ENCODE measurements at places on chromosomes 16 and 17.

DNA sequence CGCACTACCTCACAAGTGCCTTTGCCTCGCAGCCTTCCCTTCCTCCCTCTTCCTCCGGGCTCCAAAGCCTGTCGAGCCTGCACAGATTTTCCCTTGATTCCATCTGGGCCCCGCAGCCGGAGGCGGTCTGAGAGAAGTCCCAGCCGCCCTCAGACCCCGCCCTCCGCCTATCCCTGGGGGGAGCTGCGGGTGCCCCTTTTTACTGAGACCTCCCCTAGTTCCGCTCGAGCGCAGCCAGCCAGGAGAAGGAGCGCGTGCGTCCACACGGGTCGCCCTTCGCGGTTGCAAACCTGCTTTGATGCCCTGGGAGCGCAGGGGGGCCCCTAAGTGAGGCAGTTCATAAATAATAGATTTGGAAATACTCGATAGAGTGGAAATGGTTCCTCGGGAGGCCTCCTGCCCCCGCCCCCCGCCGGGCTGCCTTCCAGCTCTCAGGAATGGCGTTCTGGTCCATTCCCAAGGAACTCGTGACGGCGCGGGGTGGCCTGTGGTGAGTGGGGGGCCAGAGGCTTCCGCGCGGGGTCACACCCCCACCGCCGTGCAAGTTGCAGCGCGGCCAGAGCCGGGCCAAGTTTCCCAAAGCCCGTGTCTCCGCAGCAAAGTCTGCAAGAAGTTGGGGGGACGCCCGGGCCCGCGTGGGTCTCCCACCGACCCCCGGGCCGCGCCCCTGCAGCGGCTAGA is 610 bp downstream of the C16orf74 start:
- peak; percentile 63 for DNase-seq

DNA sequence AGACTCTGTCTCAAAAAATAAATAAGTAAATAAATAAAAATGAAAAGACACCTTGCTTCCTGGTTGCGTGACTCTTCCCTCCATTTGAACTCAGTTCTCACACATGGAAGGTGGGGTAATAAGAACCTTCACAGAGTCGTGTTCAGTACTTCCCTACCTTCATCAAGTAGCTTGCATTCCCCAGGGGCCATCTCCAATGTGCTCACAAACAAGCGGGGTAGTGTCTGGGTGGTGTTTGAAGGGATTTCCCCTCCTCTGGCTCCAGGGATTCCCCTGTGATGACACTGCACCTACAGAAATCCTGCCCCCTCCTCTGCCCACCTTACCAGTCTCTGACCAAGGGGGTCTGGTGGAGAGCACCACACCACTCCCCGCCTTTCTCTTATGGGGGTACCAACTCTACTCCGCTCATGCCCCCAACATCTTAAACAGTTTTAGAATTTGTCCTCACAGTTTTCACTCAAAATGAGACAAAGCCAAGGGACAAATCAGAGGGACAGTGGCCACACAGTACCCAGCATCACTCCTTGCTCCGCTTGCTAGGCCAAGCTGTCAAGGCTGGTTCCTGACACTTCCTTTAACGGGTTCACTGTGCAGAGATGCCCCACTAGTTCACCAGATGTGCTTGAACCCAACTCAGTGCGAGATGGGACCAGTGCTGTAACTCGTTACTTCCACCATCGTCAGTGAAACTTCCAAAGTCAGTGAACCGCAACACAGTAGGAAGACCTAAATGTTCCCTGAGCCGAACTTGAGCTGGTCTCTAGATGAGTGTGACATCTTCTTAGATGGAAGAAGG is 69.1 kb downstream of the COPRS start:
- no peak for DNase-seq

DNA sequence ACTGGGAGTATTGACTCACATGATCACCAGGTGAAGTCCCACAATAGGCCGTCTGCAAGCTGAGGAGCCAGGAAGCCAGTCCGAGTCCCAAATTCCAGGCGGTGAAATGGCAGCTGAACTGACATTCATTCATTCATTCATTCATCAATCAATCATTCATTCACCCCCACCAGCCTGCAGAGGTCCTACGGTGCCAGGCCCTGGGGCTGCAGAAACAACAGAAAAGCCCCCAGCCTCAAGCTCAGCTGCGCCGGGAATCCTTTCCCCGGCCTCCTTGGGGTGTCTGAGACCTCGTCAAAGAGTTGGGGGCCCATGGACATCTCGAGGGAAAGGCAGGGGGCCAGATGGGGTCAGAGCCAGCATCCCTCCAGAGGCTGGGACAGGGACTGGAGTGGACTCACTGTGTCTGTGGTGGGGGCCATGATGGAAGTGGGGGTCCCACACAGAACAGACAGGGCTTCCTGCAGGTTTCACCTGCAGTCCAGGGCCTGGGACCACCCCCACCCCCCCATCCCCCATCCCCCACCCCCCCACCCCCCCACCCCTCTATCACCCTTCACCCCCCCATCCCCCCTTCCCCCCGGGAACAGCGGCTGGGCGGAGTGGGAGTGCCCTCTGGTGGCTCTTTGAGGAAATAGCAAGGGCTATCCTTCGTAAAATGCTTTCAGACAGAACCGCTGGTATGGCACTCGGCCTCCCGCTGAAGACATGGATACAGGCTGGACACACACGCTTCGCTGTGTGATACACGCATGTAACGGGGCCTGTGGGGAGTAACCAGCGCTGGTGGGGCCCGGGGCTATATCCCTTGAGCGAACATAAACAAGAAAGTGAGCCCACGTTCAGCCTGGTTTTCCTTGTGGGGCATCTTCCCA is 8.5 kb upstream of the ZC3H18 start:
- DNase-seq = peak; percentile 55

GRCh38 chr17:47253541-47254402 is at the start of gene ITGB3:
Gene ITGB3 (plus strand): TSS chr17:47253827. CDS start chr17:47253862, 35 bp downstream.
- peak; percentile 68 for DNase-seq

DNA sequence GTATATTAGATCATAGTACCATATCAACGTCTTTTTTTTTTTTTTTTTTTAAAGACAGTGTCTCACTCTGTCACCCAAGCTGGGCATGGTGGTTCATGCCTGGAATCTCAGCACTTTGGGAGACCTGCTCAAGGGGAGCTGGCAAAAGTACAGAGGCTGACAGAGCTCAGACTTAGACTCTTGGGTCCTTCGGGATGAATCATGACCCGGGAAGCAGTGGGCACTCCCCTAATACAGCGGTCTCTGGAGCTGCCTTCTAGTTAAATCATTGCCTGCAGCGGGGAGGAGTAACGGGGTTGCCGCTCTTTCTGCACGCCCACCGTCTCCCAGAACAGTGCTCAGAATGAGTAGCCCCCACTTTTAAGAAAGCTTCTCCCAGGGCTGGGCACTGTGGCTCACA is 174.4 kb downstream of the CPPED1 start:
- no peak for DNase-seq

DNA sequence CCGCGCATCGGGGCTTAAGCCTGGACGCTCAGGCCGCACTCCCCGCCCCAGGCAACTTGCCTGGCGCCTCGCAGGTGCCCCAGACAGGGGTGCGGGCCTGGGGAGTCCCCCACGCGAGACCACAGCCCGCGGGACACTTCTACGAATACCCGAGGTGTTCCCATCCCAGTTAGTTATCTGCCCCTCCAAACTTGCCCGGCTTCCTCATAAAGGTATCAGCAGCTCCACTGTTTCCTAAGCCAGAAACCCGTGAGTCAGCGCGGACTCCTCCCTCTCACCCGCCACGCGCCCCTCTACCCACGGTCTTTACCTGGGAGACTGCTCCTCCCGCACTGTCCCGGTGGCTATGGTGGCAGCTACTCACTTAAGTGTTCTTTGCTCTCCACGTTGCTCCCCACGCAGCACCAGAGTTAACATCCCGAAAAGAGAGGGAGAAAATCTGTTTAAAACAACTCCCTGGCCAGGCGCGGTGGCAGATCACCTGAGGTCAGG is 1.0 kb upstream of the CREBBP start:
- no peak for DNase-seq

DNA sequence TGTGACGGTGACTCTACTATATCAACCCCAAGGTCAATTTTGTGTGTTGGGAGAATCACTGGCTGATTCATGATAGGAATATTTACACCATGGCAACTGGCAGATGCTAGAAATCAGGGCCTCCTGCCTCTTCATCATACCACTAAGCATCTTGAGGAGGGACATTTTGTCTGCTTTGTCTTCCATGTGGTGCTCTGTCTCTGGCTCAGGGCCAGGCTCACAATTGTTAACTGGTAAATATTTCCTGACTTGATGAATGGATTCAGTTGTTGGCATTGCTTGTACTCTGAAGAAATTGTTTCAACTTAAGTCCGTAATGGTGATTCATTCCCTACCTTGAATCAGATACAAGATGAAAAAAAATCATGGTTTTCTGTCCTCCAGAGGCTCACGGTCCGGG is 292.7 kb downstream of the HAPSTR1 start:
- no peak for DNase-seq

DNA sequence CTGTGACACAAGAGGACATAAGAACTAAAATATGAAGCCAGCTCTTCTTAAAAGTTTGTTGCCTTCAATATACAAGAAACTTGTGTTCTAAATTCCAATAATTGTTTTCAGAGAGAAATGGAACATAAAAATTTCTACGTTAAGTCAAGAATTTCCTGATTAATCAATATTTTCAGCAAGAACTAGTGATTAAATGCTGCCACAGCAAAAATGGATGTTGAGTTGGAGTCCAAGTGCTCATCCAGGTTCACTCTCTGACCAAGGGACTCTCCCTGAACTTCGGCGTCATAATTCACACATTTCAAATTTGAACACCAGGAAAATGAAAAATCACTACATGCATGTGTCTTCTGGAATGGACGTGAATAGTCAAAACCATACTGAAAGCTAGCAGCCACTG is 1263.6 kb upstream of the GOT2 start:
- no peak for DNase-seq

DNA sequence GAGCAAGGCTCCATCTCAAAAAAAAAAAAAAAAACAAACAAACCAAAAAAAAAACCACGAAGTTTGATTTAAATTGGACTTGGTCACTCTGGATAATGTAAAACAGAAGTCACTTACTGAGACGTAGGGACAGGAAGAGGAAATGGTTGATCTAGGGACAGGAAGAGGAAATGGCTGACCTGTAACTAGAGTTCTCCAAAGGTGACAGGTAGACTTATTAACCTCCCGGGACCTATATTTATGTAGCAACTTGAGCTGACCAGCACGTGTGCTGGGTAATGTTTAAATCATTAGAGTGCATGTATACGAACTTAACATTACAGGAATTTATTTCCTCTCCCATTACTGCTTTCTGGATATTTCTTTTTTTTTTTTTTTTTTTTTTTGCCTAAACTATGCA is 81.5 kb upstream of the DHX40 start:
- DNase-seq = no peak

GRCh38 chr17:9299695-9300094 is 275.9 kb downstream of the STX8 start:
- DNase-seq = no peak

GRCh38 chr16:25141648-25142047 is 30.1 kb downstream of the LCMT1 start:
- DNase-seq = no peak

DNA sequence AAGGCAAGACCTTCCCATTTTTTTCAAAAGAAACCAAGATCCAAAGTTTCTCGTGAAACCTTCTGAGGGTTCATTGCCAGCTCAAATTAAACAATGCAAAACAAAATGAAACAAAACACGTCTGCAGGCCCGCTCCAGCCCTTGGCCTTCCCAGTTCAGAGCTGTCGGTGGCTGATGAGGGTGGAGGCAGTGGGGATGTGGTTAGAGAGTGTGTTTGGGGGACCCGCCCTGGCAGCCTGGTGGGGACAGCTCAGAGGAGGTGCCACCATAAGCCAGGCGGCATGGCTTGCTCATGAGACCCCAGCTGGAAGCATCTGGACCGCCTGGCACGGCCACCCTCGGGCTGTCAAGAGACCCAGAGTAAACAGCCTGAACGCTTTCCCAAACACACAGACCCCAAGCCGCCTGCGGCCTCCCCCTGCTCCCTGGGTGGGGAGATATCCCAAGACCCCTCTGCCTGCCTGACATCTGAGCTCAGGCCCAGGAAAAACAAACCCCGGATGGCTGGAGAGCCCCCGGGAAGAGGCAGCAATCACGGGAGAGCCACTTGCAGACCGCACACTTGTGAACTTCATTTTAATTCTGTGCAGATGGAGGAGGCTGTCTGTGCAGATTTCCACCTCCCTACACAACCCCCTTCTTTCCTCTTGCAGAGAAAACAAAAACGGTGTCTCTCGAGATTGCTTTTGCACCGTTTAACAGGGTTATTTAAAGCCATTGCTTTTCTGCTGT is 35.4 kb upstream of the LITAF start:
- peak; percentile 73 for DNase-seq

- no peak for DNase-seq
Measured at GRCh38 chr16:27414788-27415431, 12.9 kb downstream of the IL21R start.

DNA sequence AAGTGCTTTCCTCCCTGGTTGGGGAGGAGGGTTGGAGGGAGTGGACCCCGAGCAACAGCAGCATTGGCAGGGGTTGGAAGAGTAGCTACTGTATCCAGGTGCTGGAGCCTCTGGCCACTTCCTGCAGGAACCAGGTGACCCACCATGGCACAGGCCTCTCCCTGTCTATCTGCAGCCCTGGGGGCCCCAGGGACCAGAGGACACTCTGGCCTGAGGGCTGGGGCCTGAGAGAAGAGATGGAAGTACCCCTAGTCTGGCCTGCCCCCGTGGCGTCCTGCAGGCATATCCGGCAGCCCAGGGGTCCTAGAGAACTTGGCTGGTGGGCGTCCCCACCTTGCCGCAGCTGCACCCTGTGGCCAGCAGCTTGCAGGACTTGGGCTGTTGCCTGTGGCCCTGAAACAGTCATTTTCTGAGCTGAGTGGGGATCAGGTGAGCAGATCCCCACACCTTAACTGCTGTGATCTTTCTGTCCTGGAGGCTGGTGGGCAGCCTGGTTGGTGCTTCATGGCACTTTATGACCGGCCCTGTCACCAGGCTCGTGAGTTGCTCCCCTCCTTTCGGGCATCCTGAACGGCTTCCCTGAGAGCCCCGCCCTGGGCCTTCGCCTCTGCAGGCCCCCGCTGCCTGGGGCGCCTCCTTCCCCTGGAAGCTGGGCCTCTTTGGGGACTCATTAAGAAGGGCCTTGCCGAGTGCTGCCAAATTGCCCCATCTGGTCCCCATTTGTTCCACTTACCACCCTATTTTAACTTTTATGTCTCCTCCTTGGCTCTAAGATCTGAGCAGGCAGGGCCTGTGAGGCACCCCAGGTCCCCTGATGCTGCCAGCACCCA is 298.6 kb downstream of the SEC14L1 start:
- no peak for DNase-seq

- peak; percentile 77 for DNase-seq
Measured at GRCh38 chr17:63433746-63434591, 12.1 kb downstream of the CYB561 start.

DNA sequence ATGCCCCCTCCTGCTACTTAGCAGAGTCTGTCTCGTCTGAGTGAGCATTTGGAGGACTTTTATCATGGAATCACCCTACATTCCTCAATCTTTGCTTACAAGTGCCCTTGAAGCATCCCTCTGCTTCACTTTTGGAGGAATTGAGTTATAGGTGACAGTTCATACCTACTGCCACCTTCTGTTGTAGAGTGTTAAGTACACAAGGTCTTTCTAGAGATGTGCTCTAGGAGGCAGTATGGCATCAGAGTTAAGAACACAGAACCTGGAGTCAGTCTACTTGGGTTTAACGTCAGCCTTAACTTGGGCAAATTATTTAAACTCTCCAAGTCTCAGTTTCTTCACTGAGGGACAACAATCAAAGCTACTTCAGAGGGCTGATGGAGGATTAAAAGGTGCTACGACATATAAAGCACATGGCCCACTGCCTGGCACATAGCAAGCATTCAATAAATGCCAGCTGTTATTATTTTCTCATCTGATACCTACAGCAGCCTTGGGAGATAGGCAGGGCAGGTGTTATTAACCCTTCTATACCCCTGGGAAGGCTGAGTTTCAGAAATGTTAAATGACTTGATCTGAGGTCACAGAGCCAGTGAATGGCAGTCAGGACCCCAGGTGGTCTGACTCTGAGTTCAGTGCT is 62.2 kb downstream of the UTP18 start:
- DNase-seq = no peak

Data from DND-41 (cell line).